RWPE1 (cell line): ENCODE measurements at places on chromosomes 4 and X.

DNA sequence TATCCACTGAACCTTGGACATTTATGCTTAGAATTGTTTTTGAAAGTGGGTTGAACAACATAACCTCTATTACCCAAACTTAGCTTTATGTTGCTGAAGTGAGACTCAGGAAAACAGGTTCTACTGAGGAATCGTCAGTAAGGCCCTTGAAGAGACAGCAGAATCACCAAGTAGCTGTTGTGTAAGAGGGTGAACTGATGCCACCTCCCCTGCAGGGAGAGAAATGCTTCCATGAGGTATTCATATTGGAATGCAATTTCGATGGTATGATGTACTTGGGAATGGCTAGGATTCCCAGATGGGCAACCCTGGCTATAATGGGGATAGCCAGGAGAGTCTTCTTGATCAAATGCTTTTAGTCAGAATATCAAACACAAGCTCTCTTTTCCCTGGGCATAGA, 4.1 kb upstream of the SCRG1 start:
- DNase-seq, result peak; percentile 25

DNA sequence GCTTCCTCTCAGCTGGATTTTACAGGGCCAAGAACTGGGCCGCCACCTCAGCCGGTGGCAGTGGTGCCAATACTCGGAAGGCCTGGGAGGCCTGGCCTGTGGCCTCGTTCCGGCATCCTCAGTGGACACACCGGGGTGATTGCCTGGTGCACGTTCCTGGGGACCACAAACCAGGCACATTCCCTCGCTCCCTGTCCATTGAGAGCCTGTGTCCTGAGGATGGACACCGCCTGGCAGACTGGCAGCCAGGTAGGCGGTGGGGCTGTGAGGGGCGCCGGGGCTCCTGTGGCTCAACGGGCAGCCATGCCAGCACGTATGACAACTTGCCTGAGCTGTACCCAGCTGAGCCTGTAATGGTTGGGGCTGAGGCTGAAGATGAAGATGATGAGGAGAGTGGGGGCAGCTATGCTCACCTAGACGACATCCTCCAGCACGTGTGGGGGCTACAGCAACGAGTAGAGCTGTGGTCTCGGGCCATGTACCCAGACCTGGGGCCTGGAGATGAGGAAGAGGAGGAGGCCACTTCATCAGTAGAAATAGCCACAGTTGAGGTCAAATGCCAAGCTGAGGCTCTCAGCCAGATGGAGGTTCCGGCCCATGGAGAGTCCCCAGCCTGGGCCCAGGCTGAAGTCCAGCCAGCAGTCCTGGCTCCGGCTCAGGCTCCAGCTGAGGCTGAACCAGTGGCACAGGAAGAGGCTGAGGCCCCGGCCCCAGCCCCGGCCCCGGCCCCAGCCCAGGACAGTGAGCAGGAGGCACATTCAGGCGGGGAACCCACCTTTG, 70.4 kb downstream of the STARD8 start:
- no peak for DNase-seq

DNA sequence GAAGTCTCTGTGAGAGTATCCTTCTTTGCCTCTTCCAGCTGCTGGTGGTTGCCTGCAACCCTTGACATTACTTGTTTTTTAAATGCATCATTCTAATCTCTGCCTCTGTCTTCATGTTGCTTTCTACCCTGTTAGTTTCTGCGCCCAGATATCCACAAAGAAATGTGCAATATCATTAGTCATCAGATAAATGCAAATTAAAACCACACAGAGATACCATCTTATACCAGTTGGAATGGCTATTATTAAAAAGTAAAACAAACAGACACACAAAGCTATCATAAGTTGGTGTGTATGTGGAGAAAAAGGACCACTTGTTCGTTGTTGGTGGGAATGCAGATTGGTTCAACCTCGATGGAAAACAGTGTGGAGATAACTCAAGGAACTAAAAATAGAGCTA, 517.4 kb downstream of the FAT4 start:
- no peak for DNase-seq

DNA sequence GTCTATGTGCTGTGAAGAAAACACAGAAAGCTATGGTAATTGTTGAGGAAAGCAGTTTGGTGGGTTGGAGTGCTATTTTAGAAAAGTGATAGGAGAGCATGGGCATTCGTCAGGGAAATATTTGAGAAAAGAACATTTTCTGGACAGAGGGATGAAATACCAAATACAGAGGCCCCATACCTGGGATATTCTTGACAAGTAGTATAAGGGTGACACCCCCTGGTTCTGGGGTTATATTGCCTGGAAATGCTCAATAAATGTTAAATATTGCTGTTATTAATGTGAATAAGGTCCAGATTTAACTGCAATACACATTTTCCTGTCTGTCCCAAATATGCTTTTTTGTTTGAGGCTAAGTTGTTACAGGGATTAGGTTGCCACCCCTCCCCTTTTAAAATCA, 42.9 kb downstream of the WWC2 start:
- DNase-seq, result no peak

GRCh38 chr4:185437809-185438208, 12.0 kb upstream of the UFSP2 start:
- no peak for DNase-seq

DNA sequence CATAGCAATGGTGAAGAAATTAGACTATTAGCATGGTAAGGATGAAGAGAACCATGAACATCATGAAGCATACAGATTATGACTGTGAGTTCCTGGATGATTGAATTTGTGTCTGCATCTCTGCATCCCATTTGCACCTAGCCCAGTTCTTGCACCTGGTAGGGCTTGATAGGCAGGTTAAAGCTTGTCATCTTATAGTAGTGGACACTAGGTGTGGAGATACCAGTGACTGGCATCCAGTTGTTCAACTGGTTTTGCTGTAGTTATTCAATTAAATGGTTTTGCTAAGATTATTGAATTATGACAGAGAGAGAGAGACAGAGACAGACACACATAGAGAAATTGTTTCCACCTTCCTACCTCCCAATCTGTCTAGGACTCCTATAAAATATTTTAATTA, 5.0 kb downstream of the ADH7 start:
- DNase-seq, result no peak

GRCh38 chr4:146159384-146160058, 16.0 kb upstream of the LSM6 start:
- no peak for DNase-seq

DNA sequence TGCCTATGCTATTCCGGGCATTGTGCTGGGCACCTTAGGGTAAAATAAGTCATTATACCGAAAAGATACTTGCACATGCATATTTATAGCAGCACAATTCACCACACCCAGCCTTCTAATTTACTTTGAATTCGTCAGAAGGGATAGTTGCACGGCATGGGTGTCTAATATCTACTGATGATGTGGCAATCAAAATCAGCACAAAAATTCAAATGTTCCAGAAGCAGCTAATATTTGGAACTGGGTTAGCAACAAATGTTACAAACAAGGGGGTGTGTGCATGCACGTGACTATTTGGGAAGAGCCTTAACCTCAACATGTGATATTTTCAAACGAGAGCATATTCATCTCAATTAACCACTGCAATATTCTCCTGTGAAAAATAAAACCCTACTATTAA, 79.7 kb upstream of the PRSS48 start:
- DNase-seq, result peak; percentile 11

DNA sequence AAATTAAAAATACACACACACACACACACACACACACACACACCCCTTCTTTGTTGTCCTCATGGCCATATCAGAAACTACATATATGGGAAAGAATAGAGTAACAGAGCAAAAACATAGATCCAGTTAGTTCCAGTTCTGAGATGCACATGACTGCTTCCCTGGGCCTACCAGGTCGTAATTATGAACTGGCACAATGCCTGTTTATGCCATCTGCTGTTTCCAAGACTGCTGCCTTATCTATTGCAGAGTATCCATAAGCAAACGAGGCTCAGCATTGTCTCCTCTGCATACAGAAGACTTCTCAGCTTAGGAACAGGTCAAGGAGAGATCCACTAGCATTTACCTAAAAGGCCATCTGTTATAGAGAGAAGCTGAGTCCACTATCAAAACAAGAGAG, 789.0 kb downstream of the TECRL start:
- DNase-seq, result no peak

- no peak for DNase-seq
These were observed 146.0 kb downstream of the PJA1 start for GRCh38 chrX:69019073-69019890.

- no peak for DNase-seq
These were observed 152.8 kb downstream of the RASL11B start for GRCh38 chr4:53014881-53015280.
